Umbilical cord (tissue), 2 donors: ENCODE measurements at places on chromosomes 6 and 20. TPM values are rescaled to one million over a fixed set of nuclear protein-coding genes. Genes with fewer than 3 reads are reported as not detected.

The SAMD5 gene
- 21.2 TPM for total RNA-seq

The NT5E gene
- 27.4 TPM for total RNA-seq

The KCNK16 gene
- total RNA-seq = not detected

The TPD52L2 gene
- 72.2 TPM for total RNA-seq

The CALHM5 gene
- total RNA-seq = 12.0 TPM

The APCDD1L gene
- total RNA-seq = 7.7 TPM

The BMP6 gene
- 144 TPM for total RNA-seq

The SLC22A2 gene
- 1.9 TPM for total RNA-seq

The NKAIN4 gene
- total RNA-seq = not detected

The ARMC2 gene
- 3.1 TPM for total RNA-seq

The TRIM40 gene
- total RNA-seq = 0.48 TPM

The PLCB1 gene
- 49.1 TPM for total RNA-seq

The BPI gene
- total RNA-seq = not detected

The ROS1 gene
- 12.0 TPM for total RNA-seq

The SPTLC3 gene
- total RNA-seq = 7.9 TPM

The PHF3 gene
- 91.2 TPM for total RNA-seq

The VSX1 gene
- 0.24 TPM for total RNA-seq

The NKX2-2 gene
- total RNA-seq = 1.4 TPM

The OARD1 gene
- 30.3 TPM for total RNA-seq

The PRELID3B gene
- 40.0 TPM for total RNA-seq

The FAM162B gene
- total RNA-seq = 2.2 TPM

The XKR7 gene
- total RNA-seq = 0.48 TPM

The TRIM31 gene
- 1.7 TPM for total RNA-seq

The PSMF1 gene
- total RNA-seq = 14.9 TPM

The WFDC10B gene
- not detected for total RNA-seq
